ENCODE measurements at places on chromosomes 12 and 14.

DNA sequence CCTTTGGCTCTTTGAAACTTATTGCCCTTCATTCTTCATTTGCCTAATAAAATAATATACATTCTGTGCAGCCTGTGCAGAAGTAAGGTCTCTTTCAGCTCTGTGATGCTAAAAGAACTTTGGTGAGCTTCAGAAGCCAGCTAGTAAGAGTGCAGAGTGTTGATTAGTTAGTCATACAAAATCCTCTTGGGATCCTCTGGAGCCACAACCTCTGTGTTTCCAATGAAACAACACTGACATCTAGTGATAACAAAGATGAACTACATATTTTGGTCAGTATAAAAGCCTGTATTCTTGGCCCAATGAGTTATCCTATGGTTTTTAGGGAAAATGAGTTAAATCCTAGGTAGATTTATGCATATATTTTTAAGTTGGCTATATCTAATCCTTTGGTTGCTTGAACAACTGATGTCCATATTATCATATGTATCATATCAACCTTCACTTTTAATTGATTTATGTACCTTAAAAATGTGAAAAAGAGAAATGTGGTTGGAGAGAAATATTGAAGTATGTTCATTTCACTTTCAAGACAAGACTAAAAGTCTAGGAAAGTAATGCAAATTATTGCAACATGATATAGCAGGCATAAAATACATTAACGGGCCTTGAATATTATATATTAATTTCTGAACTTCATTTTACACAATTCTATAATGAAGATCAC, 158.4 kb downstream of the KLHL28 start:
- DNase-seq, result peak; percentile 53

DNA sequence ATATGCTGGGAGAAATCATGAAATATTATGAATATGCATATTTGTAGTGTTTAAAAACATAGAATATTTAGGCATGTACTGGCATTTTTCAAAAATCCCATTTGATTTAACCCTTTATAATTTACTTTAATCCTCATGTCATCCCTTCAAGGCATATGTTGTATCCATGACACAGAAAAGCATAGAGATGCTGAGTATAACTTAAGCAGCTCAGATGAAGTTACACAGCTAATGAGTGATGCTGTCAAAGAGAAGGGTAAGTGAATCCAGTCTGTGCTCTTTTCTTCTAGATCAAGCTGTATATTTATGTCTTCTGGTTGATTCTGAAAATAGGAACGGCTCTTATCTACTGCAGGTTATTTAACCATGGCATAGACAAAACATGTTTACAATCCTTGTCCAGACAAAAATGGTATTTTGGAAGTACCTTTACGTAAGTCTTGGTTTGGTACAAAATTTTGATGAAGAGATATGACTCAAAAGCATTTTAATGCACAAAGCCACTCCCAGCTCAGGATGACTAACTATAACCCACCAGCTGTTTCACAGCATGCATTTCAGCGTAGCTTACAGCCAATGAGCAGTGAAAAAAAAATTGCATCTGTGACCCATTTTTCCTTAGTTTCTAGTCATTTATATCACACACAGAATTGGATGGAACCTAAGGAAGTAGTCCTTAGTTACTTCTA, 201.7 kb downstream of the STXBP6 start:
- peak; percentile 56 for DNase-seq

DNA sequence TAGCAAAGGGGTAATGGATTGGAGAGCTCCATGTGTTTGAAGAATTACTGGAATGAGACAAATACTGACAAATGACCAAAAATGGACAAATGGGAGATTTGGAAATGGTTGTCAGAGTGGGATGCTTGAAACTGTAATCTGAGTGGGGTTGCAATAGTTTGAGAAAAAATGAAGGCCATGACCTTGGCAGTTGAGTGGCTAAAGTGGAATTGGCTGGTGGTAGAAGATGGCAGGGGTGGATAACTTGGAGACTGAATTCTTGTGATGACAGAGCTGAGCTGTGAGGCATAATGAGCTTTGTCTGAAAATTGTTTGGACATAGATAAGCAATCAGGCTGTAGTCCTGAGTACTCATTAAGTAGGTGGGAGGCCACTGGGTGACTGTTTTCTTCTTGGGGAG, 222.5 kb upstream of the PRICKLE1 start:
- no peak for DNase-seq

DNA sequence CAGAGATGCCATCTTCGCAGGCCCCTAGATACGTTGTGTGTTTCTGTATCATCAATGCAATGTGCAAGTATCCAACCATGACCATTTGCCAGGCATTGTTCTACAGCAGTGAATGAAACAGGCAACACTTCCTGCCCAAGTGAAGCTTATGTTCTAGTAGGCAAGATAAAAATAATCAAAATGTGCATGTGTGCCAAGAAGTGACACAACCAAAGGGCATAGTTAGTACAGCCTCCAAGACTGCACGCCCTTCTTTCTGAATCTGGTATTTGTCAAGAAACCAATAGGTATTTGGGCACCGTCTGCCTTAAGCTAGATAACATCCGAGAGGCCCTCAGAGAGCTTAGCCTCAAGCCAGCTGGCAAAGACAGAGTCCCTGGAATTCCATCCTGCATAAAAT, 152.0 kb downstream of the TMEM132C start:
- no peak for DNase-seq

GRCh38 chr12:27221625-27222387, 22.3 kb upstream of the STK38L start:
- DNase-seq, result no peak

- DNase-seq, result no peak
Observed at GRCh38 chr14:98200601-98201000, 1071.4 kb downstream of the BCL11B start.

DNA sequence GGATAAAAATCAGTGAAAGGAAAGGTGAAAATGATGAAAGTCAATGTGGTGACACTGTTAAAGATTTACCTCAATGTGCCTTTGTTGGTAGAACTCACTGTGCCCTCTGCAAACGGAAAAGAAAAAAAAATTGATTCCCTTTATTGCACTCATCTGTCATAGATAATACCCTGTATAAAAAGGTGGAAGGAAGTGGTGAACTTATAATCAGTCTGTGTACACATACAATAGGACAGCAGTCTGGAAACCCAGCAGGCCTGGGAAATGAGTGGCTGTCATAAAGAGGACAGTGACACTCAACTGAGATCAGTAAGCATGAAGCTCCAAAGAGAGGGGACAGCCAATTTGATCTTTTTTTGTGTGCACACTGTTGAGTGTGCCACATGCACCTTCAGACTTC, 364.7 kb downstream of the NOVA1 start:
- DNase-seq, result no peak

DNA sequence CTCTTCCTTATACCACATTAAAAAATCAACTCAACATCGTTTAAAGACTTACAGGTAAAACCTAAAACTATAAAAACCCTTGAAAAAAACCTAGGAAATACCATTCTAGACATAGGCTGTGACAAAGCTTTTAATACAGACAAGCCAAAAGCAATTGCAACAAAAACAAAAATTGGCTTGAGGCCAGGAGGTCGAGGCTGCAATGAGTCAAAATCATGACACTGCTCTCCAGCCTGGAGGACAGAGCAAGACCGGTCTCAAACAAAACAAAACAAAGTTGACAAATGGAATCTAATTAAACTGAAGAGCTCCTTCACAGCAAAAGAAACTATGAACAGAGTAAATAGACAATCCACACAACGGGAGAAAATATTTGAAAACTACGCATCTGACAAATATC, 1057.8 kb downstream of the FSCB start:
- no peak for DNase-seq

DNA sequence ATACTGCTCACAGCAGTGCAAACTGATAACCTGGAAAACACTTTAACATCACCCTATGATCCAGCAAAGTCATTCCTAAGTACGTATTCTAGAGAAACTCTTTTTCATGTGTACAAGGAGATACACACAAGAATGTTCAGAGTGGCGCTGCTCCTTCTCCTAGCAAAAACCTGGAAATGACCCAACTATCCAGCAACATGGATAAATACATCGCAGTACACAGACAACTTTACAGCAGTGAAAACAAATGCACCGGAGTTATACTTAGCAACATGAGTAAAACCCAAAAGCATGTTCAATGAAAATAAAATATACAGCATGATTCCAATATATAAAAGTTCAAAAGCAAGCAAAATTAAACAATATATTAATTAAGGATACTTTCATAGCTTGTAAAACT, 18.7 kb downstream of the SART3 start:
- DNase-seq, result no peak

GRCh38 chr14:49424436-49425331, 161.5 kb downstream of the RPS29 start:
- DNase-seq, result no peak

- DNase-seq, result peak; percentile 4
Observed at GRCh38 chr12:18799561-18799960, 61.6 kb downstream of the CAPZA3 start.

DNA sequence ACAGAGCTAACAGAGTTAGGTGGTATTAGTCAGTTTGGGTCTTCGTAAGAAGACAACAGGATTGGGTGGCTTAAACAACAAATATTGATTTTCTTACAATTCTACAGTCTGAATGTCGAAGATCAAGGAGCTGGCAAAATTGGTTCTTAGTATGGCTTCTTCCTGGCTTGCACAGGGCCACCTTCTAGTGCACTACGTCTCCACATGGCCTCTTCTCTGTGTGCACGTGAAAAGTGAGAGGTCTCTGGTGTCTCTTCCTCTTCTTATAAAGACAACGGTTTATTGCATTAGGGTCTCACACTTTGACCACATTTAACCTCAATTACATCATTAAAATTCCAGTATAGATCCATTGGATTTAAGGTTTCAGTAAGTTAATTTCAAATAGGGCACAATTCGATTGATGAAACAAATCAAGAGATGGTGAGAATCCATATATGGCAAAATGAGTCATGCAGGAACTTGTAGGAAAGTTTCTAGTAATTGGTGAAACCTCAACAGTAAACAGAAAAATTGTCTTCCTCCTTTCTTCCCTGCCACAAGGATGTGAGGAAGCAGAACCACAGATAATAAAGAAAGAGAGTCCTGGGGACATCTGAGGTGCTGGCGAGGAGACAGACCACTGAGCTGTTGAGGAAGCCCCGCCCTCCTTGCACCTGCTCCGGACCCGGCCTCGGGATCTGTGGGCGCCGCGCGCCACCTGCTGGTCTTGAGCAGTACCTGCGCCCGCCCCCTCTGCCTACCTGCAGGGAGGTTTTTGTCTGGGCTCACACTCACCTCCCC, 846.7 kb downstream of the TMEM121 start:
- no peak for DNase-seq

GRCh38 chr12:11786638-11787365, 137.3 kb downstream of the ETV6 start:
- DNase-seq, result no peak

GRCh38 chr12:18421867-18422266, 160.5 kb downstream of the PIK3C2G start:
- DNase-seq, result peak; percentile 58

- no peak for DNase-seq
Observed at GRCh38 chr12:101854747-101855146, 22.6 kb upstream of the DRAM1 start.

DNA sequence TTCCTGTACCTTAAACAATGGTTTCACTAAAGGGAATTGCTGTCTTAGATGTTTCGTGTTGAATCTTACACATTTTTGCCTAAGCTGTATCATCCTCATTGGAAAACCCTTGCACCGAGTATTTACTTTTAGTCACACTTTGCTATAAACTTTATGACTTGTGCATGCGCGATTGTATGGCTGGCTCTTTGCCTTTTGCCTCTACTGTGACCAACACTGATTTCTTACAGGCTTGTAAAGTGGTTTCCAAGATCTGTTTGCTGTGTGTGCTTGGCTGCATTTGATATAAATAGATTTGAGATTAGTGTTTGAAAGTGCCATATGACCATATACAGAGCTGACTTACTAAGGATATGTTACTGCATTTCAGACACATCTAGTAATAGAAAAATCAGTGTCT, 40.5 kb downstream of the RASSF3 start:
- DNase-seq, result peak; percentile 39

GRCh38 chr12:5441497-5442236, 9.8 kb downstream of the NTF3 start:
- no peak for DNase-seq

DNA sequence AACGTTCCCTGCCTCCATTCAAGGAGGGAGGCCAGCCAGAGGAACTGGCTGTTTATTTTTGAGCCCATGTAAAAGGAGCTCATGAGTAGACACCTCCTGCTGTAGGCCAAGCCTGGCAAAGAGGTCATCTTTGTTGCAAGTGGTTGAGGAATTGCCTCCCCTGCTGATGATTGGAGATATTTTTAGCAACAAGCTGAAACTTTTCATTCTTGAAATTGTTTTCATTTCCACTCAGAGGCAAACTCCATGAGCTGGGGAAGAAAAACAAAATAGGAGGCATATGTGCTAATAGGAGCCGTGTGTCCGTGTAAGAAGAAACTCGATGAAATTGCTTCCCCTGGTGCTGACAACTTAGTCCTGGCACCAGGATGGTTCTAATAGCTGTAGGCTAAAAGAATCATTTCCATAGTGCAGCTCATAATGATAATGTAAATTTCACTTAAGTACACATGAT, 440.1 kb upstream of the FAR2 start:
- DNase-seq, result peak; percentile 85

DNA sequence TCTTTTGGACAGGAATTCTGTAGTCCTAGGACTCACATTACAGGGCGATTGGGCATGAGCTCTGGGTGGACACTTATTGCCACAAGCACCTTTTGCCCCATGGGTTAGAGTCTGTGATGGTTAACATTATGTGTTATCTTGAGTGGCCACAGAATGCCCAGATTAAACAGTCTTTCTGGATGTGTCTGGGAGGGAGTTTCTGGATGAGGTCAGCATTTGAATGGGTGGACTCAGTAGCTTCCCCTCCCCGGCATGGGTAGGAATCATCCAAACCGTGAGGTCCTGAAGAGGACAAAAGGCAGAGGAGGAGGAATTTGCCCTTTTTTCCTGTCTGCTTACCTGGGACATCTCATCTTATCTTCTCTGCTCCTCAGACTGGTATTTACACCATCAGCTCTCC, 85.6 kb downstream of the BMP4 start:
- DNase-seq, result no peak

DNA sequence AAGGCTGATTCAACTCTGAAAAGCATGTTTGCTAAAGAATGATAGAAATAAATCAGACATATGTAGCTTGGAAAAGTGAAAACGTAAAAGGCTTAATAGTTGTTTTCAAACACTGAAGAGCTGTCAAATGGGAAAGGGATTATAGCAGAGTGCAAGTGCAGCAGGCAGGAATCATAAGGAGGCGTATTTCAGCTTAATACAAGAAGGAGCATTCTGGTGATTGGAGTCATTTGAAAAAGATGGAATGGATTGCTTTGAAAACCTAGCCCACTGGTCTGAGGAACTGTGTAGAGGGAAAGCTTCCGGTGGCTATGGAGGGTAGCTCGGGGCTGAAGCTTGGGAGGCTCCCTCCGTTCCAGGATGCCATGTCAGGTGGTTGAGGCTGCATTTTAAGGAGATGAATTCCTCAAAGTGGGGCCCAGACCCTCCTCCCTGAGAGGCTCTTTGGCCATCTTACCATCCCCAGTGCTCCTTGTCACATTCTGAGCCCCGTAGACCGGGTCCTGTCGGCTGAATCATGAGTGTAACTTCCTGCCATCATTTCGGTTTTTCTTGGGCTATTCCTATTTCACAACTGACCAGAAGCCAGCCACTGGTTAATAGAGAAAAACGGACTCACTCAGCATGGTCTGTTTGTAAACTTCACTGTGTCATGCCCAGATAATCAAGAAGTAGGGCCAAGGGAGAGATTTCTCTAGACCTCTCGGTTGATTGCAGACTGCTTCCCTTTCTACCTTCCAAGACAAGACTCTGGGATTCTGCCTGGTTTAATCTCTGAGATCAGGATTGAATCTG, 6.5 kb downstream of the WNT5B start:
- DNase-seq, result peak; percentile 50

GRCh38 chr14:50823051-50823761, 7.8 kb downstream of the NIN start:
- no peak for DNase-seq

- no peak for DNase-seq
Observed at GRCh38 chr12:93072340-93072739, 143.2 kb upstream of the EEA1 start.

All from iris pigment epithelial cell (primary cell).